ENCODE measurements at places on chromosomes 4 and X.

GRCh38 chrX:42602136-42602535, 175.8 kb downstream of the PPP1R2C start:
- no peak for DNase-seq

DNA sequence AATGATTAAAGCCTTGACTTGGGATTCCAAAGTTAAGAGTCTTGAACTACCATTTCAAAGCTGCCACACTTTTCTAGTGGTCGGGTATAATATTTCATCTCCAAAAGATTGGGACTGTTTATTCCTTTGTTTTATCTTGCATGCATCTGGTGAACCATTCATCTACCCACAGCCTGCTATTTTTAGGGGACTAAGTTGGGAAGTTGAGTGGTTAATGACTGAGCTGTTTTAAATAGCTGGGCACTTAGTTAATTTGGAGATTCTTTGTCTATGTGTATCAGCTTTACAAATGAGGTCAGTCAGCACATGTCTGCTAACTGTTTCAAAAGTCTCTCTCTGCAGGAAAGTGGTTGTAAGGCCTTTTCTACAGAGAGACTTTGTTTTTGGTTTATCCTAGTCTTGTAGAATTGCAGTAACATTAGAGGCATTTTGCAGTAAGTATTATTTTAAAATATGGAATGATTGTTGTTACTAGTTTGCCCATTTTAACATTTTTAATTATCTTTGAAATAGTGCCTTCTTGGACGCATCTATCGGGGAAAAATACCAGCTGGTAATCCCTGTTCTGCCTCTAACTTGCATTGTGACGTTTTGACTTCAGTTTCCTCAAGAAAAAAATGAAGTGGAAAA, 8.2 kb downstream of the BMP2K start:
- DNase-seq = peak; percentile 66

DNA sequence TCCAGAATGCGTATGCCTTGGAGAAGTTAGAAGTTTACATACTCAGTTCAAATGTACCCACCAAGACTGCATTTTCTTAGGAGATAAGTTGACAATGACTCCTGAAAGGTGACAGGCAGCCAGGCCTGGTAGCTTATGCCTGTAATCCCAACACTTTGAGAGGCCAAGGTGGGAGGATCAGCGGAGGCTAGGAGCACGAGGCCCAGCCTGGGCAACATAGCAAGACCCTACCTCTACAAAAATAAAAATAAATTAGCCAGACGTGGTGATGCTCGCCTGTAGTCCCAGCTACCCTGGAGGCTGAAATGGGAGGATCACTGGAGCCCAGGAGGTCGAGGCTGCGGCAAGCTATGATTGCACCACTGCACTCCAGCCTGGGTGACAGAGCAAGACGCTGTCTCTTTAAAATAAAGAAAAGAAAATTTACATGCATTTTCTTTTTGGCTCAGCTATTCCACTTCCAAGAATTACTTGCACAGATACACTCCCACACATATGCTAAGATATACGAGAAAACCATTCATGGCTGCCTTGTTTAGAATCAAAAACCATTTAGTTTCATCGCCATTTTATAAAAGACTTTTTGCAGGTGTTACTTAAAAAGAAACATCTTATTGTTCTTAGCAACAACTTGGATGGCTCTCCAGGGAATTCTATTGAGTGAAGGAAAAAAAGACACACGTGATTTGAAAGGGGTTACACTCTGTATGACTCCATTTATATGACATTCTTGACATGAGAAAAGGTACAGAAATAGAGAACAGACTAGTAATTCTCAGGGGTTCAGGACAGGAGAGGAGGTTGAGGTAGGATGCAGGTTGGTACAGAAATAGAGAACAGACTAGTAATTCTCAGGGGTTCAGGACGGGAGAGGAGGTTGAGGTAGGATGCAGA, 66.3 kb downstream of the DHRSX start:
- no peak for DNase-seq

GRCh38 chr4:155569960-155570515, 96.6 kb upstream of the GUCY1A1 start:
- DNase-seq = peak; percentile 44

GRCh38 chr4:98466868-98467599, 191.4 kb downstream of the TSPAN5 start:
- DNase-seq = no peak

DNA sequence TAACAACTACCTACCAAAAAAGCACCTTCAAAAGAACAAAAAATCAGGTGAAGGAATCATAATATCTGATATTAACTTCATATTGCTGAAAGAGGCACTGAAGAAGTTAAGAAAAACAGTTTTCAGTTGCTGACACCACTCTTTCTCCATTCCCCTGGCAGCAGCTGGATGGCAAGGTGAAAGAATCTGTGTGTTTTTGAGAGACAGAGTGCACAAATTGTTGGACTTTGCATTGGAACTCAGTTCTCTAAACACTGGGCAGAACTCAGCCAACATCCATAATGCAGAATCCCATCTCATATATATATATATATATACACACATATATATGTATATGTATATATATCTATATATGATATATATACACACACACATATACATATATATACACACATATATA, 408.3 kb upstream of the MAGEC2 start:
- DNase-seq = no peak
